ENCODE measurements at places on chromosomes 7 and 10.

GRCh38 chr7:51188987-51189386 is 127.6 kb downstream of the COBL start:
- no peak for DNase-seq

DNA sequence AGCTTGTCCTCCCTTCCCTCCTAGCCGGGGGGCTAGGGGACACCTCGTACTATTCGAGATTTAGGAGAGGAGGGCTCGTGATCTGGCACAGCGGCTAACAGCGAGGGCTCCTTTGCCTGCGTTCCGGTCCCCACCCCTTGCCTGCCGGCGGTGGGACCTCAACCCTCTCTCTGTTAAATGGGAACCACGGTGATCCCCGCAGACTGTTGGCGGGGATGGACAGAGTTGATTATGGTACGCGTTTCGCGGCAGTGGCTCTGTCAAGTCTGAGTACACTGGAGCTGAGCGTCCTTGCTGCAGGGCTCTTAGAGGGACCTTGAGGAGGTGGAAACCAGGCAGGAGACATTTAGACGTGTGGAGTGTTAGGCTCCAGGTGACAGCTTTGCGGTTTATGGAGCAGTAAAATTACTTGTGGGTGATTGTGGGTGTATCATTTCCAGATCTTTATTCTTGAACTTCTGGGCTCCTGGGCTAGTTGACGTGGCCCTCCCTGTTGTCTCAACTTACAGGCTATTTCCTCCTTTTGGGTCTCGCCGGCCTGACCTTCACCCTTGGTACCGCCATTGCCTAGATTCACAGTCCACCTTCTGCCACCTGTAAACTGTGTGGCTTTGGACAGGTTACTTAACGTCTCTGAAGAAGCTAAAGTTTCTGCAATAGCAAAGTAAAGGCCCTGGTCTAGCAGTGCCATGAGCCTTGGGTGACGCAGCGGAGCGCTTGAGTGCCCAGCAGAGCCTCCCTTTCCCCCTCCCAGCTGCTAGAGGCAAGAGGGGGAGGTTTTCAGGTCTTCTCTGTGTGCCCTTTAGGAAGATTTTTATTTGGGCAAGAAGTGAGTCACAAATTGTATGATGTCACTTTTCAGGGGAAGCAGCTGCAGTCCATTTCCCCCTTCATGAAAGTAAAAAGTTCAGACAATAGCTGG is 739 bp downstream of the CASP7 start:
- DNase-seq: no peak

DNA sequence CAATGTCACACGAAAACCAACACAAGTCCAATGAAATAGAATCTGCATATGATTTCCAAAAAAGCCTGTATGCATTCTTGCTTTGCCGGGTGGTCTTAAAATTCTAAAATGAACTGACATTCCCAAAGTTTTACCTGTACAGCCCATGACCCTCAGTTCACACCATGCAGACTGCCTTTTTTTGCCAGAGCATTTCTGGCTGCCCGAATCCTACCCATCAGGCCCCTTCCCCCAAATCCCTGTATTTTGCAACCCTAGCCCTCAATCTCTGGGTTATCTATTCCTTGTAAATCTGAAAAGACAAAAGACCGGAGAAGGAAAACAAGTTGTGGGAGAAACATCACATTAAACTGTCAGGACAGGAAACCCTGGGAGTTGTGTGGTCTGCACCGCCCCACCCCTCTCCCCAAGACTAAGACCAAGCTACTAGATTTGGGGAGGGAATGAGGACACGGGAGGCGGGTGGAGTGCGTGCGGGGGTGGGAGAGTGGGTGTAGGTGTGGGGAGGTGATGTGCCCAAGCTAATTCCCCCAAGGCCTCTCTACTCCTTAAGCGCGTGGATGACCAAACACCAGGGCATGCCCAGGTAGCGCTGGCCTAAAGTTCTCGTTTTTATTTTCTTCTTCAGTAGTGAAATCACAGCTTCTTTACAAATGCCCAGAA is 1.4 kb downstream of the JCAD start:
- DNase-seq: no peak

GRCh38 chr10:70880077-70880534 is 8.3 kb downstream of the PCBD1 start:
- DNase-seq: peak; percentile 60

DNA sequence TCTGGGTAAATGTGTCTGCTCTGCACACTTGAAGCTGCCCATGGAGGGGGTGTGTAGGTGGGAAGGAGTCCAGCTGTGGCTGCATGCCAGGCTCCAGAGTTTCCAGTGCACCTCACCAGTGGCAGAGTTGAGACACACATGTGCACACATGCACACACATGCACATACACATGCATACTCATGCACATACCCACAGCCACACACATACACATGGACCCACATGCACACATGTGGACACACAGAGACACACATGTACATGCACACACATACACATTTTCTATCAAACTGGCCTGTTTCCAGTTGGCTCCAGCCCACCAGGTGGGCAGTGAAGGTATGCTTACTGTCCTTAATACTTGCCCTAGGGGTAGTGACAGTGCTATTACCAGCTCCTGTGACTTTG is 99.7 kb downstream of the RAMP3 start:
- DNase-seq: no peak

- no peak for DNase-seq
Observed at GRCh38 chr10:43121444-43121843, 16.8 kb upstream of the CSGALNACT2 start.

- no peak for DNase-seq
Observed at GRCh38 chr7:19944363-19945120, 171.1 kb upstream of the TMEM196 start.

DNA sequence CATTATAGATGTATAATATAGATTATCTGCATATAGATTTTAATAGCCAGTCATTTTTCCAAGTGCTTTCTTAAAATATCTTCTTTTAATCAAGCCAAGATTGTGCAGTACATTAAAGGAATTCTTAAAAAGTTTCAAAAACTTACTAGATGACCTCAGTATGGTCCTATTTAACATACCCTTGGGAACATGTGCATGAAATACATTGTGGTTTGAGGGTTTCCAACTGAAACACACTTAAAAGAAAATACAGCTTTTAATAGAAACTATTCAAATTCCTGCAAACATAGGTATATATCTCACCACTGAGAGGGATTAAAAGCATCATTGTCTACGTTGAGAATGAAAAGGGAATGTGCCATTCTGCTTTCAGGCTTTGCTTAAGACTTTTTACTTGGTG is 364.9 kb downstream of the SUGCT start:
- DNase-seq: no peak

DNA sequence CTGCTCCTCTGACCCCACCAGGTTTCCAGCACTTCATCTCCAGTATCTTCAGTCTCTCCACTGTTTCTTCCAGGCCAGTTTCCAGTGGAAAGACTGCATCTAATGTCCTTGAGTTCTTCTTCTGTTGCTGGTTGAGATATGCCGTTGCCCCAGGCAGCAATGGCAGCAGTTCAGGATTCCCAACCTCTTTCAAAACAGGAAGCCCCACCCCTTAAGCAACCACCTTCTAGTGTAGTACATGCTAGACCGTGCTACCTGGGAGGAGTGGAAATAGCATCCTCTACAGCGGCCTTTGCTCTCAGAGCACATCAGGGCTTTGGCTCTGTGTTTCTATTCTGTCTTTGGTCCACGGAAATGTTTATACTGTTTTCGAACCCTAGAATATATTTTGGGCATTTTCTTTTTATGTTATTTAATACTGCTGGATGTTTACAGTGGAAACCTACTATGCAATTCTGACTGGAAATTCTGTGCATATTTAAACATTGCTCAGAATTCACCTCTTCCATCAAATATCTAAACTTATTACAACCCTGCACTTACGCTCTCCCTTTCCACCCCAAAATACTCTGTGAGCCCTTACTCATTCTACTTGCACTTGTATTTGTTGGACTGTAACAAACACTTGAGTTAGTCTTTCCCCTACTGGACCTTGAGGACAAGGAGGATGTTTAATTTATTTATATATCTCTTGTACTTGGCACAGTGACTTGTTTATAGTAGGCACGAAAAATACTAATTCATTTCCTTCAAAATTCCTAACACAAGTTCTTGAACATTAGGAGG is 8.5 kb upstream of the BPGM start:
- DNase-seq: no peak

GRCh38 chr10:52004342-52004949 is 305.1 kb upstream of the CSTF2T start:
- no peak for DNase-seq

DNA sequence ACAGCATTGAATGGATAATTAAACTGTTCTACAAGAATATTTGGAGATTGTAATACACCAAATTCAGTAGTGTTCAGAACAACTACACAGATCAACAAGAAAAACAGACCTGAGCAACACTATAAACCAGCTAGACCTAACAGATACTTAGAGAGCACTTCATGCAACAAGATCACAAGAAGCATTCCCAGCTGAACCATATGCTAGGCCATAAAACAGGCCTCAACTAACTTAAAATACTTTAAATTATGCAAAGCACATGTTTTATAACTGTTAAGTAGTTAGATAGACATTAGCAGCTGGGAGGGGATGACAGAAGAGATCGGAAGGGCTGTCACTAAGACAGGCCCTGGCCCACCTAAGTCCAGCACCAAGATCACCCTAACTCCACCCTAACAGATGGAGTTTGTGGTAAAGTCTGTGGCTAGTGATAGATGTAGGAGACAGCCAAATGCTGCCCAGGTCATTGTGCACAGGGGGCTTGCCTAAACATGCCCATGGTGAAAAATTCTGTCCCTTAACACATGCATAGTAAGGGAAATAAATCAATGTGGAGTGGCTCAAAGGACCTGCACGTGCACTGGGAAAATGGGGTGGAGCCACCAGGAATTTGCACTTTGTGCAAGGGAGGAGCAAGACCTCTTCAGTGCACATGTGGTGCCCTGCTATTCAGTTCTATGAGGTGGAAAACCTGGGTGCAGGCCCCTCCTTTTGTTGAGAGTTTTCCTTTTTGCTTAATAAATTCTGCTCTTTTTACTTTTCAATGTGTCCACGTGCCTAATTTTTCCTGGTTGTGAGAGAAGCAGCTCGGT is 567.8 kb upstream of the NRG3 start:
- no peak for DNase-seq

DNA sequence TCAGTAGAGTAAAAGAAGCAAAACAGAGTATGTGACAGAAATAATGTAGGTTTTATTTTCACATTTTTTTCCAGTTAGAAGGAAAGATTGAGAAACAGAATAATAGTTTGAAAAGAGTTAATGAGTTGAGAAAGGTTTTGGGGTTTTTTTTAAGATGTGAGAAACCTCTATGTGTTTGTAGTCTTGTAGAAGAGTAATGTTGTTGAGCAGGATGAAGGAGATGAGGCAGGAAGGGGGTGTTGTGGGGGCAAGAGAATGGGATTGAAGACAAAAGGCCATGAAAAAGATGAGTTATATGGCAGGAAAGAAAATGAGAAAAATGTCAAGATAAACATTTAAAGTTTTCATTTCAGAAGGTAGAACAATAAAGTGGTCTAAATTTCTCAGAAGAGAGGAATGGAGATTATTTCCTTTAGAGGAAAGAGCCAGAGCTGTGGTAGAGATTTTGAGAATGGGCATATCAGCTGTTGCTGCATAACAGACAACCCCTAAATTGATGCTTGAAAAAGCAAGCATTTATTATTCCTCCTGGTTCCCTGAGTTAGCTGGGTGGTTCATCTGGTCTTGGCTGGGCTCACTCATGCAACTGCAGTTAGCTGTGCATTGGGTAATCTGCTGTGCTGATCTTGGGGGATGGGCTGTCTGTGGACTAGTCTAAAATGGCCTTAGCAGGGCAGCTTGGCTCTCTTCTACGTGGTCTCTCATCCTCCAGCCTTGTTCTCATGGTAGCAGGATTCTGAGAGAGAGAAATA is 27.1 kb downstream of the PCGF5 start:
- no peak for DNase-seq

DNA sequence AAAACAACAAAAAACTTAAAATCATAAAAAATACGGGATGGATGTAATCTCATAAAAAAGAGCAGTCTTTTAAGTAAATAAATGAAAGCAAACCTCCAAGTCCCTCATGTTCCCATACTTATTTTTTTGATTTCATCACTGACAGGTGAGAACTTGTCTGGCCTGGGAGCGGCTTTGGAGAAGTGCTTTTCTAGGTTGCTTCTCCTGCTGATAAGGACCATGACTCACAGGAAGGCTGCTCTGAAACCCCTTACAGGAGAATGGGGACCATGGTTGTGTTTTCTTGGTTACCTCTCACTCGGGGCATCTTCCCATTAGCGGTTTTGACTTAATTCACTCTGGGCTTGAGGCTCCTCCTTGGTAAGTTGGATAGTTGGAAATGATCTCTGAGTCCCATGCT is 237.4 kb downstream of the CAMK1D start:
- no peak for DNase-seq

DNA sequence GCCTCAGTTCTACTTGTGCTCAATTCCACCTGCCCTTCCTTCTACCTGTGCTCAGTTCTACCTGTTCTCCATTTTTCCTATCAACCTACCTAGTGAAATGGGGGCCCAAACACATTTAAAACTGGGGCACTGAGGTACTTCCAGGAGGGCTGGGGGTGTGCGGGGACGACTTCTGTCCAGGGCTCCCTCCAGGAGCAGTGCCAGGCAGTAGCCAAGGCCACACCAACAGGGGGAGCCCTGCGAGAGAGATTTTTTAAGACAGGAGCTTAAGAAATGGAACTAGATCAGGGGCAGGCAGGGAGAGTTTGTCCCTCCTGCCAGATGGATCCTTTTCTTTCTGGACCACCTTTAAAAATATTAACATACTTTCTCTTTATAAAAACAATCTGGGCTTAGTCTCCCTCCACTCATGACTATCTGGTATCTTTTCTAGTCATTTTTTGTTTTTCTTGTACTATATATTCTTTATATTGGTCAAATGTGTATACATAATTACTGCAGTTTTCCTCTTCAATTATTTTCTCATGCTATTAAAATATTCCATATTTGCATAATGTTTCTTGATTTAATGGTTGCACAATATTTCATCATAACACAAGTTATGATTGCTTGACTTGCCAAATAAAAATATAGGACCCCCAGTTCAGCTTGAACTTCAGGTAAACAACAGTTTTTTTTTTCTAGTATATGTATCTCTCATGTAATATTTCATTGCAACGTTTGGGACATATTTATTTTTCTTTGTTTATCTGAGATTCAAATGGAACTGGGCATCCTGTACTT is 47.3 kb upstream of the INSYN2A start:
- DNase-seq: no peak

GRCh38 chr10:88256886-88257285 is 326.2 kb downstream of the RNLS start:
- no peak for DNase-seq

- no peak for DNase-seq
Observed at GRCh38 chr10:120749856-120750566, 101.2 kb upstream of the WDR11 start.

DNA sequence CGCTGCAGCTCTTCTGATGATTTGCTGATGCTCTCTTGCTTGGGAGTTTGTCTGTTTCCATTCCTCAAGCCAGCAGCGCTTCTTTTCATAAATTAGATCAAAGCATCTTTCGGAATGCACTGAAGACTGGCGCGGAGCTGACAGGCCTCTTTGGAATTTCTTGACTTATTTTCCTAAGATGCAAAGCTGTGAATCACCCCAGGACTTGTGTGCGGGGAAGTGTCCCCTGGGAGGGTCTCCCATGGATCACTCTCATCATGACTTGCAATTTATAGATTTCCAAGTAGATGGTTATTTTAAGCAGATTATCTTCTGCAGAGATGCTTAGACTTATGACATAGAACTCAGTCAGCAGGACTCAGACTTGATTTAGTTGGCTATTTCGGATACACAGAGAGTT is 467.2 kb downstream of the TCERG1L start:
- DNase-seq: no peak

GRCh38 chr7:69633122-69633831 is 35.0 kb downstream of the AUTS2 start:
- no peak for DNase-seq

Data from stimulated activated CD8-positive, alpha-beta memory T cell treated with anti-CD3 and anti-CD28 coated beads, Interleukin-7, amount 100 ng/mL, for 1 hour (primary cell).